T follicular helper cell (primary cell): ENCODE measurements at places on chromosomes 7 and 10.
A peak's percentile ranks its signal among the peaks of the same experiment; 100 is the strongest.

- DNase-seq: no peak
Measured at GRCh38 chr7:134480202-134480601, 21.3 kb upstream of the AKR1B1 start.

GRCh38 chr7:131108212-131108940 lies 219.3 kb upstream of the MKLN1 start:
- DNase-seq: peak; percentile 36

DNA sequence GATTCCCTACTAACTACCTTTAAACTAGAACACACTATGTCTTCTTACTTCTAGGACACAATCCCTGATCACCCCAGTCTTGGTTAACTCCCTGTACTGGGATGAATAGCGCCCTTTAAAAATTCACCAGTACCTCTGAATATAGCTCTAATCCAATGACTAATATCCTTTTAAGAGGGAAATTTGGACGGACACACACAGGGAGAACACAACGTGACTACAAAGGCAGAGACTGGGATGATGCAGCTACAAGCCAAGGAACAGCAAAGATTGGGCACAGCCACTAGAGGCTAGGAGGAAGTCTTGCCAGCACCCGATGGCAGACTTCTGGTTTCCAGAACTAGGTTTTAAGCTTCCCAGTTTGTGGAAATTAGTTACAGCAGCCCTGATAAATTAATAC lies 81.4 kb downstream of the MALSU1 start:
- no peak for DNase-seq

GRCh38 chr7:2759736-2760097 lies 71.7 kb downstream of the AMZ1 start:
- DNase-seq: no peak

- DNase-seq: no peak
Measured at GRCh38 chr10:106082865-106083264, 1081.6 kb downstream of the SORCS1 start.

- no peak for DNase-seq
Measured at GRCh38 chr10:102396317-102396650, 779 bp downstream of the NFKB2 start.
